NCI-H1694 treated with DMSO at 0.1 percent for 48 hours (cell line): ENCODE measurements at places on chromosomes 3 and 15.
A peak's percentile ranks its signal among the peaks of the same experiment; 100 is the strongest.

DNA sequence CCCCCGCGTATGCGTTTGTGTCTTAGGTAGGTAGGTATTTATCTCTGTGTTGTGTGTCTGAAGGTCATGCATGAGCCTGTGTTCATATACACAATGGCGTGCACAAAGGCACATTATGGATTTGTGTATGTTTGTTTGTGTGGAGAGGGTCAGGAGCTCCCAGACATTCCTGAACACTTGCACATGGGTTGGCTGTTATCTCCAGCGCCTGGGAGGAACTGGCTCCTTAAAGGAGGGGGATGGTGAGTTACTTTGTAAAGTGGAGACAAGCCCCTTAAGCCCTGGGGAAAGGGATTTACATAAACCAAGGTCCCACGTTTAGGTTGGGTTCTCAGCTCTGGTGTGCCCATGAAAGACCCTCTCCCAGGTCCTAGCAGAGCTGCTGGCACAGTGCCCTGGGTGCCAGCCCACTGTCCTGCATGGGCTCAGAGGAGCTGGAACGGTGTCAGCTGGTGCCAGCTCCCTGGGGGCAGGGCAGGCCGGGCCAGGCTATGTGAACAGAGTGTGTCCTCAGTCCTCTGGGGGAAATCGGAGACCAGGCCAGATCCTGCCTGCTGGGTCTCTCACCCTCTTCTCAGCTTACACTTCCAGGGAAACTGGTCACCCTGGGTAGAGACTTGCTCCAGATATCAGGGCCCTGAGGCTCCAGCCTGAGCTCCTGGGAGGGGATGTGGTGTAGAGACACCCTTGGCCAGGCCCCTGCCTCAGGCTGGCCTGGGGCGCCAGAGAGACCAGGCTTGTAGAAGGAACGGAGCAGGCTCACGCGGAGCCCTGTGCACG, 25.1 kb downstream of the SNX33 start:
- no peak for DNase-seq

DNA sequence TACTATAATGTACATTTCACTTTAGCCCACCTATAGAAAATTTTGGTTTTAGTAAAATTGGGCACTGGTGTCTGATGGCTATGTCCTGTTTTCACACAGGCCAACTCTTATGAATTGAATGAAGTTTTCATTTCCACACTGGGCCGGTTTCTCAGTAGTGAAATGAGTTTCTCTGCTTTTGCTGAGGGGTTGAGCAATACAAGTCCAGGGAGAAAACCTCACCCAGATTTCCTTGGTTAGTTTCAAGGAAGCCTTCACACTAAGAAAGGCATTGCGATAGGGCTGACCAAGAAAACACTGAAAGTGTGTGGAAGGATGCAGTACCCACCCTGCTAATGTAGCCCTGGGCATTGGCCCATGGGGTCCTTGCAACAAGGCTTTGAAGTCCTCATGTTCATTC, 331.5 kb upstream of the CFAP20DC start:
- no peak for DNase-seq

DNA sequence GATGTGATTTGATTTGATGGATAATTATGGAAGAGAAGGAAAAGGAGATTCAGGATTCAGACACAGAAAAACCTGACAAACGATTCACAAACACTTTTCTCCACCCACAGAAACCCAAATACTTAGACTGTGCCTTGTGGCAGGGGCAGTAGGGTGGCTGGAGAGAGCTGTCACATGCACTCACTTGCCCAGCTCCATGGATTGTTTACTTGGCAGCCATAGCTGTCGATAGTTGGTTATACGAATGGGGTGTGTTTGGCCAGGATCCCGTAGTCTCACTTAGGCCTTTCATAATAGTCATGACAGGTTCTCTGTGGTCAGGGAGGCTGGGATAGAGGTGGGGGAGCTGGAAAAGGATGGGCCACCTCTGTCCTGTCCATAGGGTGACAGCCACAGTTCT, 76.9 kb downstream of the CACNA1D start:
- no peak for DNase-seq

GRCh38 chr3:46479021-46479420, 14.3 kb upstream of the LTF start:
- no peak for DNase-seq

DNA sequence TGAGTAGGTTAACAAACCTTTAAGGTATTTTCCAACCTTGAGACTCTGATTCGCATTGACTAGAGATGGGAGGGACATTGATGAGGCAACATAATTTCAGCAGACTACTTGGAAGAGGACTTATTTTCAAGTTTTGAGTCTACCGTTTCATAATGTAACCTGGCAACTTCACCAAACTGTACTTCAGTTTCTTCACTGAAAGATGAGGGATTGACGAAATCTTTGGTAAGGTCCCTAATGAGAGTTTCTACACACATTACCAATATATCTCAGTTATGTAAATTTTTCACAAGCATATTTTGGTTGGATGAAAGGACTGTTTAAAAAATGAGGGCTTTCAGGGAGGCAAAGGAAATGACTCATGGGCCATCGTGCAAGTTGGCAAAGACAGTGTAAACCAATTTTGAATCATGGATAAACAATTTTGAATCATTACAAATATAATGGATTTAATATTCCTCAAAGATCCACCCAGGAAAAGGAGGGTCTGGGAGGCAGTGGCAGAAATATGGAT, 28.7 kb upstream of the SEMA6D start:
- DNase-seq: no peak

GRCh38 chr3:127697551-127698240, 24.9 kb downstream of the ABTB1 start:
- peak; percentile 97 for DNase-seq

GRCh38 chr3:148068466-148068865, 629.2 kb upstream of the AGTR1 start:
- no peak for DNase-seq

DNA sequence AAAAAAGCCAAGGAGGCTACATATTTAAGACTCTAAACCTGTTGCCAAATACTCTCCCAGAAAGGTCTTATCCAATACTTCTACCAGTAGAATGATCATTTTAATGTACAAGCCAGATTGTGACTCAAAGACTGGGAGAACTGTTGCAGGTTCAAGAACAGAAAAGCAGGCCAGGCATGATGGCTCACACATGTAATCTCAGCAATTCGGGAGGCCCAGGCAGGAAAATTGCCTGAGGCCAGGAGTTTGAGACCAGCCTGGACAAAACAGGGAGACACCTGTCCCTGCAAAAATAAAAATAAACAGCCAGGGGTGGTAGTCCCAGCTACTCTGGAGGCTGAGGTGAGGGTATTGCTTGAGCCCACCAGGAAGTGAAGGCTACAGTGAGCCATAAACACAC, 17.8 kb upstream of the THUMPD3 start:
- DNase-seq: no peak

GRCh38 chr3:161412123-161412522, 40.8 kb upstream of the SPTSSB start:
- no peak for DNase-seq
